ENCODE measurements at places on chromosomes 7 and 10.

DNA sequence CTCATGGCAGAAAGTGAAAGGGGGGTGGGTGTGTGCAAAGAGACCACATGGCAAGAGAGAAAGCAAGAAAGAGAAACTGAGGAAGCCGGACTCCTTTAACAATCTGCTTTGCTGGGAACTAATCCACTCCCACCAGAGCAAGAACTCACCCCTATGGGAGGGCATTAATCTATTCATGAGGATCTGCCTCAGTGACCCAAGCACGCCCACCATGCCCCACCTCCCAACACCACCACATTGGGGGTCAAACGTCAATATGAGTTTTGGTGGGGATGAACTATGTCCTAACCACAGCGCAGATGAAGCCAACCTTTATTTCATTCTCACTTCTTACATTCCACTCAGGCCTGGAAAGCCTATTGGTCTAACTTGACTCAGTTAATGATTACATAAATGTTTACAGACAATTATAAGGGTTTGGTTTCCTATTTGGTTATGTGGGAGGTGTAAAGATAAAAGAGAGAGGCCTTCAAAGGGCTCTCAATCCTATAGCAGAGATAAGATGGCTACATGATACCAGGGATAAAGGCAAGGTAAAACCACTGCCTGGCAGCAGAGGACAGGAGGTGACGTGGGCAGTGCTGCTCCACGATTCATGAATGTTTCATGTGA lies 601.8 kb downstream of the PARD3 start:
- DNase-seq = no peak

- no peak for DNase-seq
These were observed 30.5 kb upstream of the FBXW4 start for GRCh38 chr10:101725296-101726114.

GRCh38 chr7:99498546-99498944 lies 1.5 kb downstream of the ZNF394 start:
- no peak for DNase-seq

DNA sequence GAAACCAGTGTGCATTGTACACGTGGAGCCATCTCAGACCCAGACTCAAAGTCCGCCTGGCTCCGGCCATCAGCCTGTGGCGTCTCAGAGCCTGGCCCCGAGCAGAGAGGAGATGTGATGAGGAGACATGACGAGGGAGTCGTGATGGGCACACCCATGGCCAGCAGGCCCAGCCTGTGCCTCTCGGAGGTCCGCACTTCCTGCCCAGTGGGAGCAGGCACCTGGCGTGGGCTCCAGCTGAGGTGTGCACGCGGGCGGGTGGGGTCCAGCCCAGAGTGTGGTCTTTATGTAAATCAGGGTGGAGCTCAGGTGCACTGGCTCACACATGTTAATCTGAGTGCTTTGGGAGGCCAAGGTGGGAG lies 26.0 kb upstream of the GPR146 start:
- no peak for DNase-seq

DNA sequence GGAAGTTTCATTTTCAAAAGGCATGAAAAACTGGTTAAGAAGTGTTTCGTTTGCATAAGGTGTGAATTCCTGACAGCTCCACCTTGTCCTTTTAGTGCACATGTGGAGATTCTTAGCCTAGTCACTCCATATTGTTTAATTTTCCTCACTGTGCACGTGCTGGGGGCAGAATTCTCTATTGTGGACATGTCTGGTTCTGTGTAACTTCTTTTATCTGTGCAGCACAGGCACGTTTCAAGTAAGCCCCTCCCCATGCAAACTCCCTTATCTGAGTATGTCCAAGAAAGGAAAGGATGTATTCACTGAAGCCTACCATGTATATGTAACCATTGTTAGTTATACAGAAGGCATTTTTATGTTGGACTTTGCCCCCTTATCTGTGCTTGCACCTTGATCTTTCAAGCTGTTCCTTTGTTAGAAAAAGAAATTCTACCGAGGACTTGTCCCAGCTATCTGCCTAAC lies 1346.3 kb downstream of the REEP3 start:
- no peak for DNase-seq

- no peak for DNase-seq
These were observed 5.3 kb downstream of the COL1A2 start for GRCh38 chr7:94400022-94400421.

DNA sequence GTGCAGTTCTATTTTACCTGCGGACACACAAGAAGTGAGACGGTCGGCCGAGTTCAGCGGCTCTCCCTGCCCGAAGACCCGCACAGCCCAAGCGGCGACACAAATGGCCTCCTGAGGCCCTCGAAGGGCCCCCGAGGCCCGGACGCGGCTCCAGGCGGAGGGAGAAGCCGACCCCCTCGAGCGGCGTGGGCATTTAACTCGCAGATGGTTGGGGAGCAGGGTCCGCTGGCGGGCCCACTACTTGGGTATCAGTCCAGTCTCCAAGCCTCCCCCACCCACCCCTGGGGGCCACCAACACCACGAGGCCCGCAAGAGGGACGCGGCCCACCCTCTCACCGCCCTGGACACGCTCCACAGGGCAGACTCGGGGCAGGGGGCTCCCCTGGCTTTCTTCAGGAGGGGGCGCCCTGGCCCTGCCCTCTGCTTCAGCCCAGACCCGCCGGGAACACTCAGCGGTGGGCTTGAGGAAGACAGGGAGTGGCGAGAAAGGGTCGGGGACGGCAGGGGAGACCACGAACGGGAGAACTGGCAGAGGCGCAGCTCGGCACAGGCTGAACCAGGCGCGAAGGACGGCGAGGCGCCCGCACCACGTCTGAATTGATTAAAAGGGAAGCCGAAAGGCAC lies 1.7 kb downstream of the IGF2BP3 start:
- DNase-seq = no peak

- DNase-seq = no peak
These were observed 84.6 kb downstream of the ICA1 start for GRCh38 chr7:8177109-8177933.

DNA sequence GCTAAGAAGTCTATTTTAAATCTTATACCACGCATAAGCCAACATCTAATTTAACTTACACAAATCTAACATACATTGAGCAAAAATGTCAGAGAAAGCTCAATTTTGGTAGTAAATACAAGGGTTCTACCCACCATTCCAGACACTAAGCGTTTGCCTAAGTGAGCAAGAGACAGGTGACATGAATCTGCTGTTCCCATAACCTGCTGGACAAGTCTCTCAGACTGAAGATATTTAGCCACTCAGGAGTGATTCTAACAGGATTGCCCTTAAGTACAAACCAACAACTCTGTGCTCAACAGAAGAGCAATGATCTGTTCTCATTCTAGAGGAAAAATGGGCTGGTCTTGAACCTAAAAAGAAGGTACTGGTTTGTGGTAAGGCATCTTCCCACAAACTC lies 18.8 kb downstream of the EZH2 start:
- no peak for DNase-seq
